Neural progenitor cell (in vitro differentiated cells): ENCODE measurements at places on chromosomes 16 and 17. TPM values are rescaled to one million over a fixed set of nuclear protein-coding genes. Genes with fewer than 3 reads are reported as not detected.

CASKIN1 gene
- 1.6 and 9.0 TPM in 2 replicates for total RNA-seq

EPN2 gene
- total RNA-seq, result 30.5 and 36.2 TPM in 2 replicates

PIRT gene
- not detected in 2 replicates for total RNA-seq

EVPL gene
- total RNA-seq, result not detected in 2 replicates

TBC1D3 gene
- total RNA-seq, result not detected in 2 replicates

MT1M gene
- not detected in 2 replicates for total RNA-seq

FAAP100 gene
- total RNA-seq, result 9.7 and 36.5 TPM in 2 replicates

SPN gene
- total RNA-seq, result 0.02 and 0.25 TPM in 2 replicates

HOXB6 gene
- total RNA-seq, result not detected in 2 replicates

TMEM114 gene
- total RNA-seq, result 1.3 TPM in 1 of 2 replicates, not detected in the other

GAS7 gene
- 2.9 and 3.9 TPM in 2 replicates for total RNA-seq

TEKT5 gene
- total RNA-seq, result 0.07 and 0.50 TPM in 2 replicates

PRKCA gene
- total RNA-seq, result 1.7 and 2.1 TPM in 2 replicates

FBXO39 gene
- not detected in 2 replicates for total RNA-seq

NLRP1 gene
- total RNA-seq, result 29.3 and 88.3 TPM in 2 replicates

PSKH1 gene
- total RNA-seq, result 13.1 and 30.4 TPM in 2 replicates

DYNC1LI2 gene
- 94.3 and 104 TPM in 2 replicates for total RNA-seq

MVD gene
- total RNA-seq, result 12.7 and 53.7 TPM in 2 replicates

DHX8 gene
- total RNA-seq, result 46.8 and 134 TPM in 2 replicates

ZCCHC14 gene
- total RNA-seq, result 10.3 and 11.7 TPM in 2 replicates

LSM12 gene
- total RNA-seq, result 69.6 and 76.7 TPM in 2 replicates

PRRT2 gene
- total RNA-seq, result 23.5 and 71.4 TPM in 2 replicates

DLX4 gene
- 0.53 TPM in 1 of 2 replicates, not detected in the other for total RNA-seq

CYBA gene
- 29.9 and 101 TPM in 2 replicates for total RNA-seq

ZNF597 gene
- 1.4 and 2.2 TPM in 2 replicates for total RNA-seq

CACNA1G gene
- total RNA-seq, result 1.6 and 4.9 TPM in 2 replicates

CD300H gene
- total RNA-seq, result not detected in 2 replicates

RNF135 gene
- 4.2 and 9.8 TPM in 2 replicates for total RNA-seq

DBNDD1 gene
- 5.2 and 19.4 TPM in 2 replicates for total RNA-seq

SDR42E2 gene
- 0.15 TPM in 1 of 2 replicates, not detected in the other for total RNA-seq

CLDN9 gene
- total RNA-seq, result not detected in 2 replicates

MFSD6L gene
- not detected in 2 replicates for total RNA-seq

SMTNL2 gene
- total RNA-seq, result 3.0 and 5.2 TPM in 2 replicates

PLA2G10 gene
- not detected in 2 replicates for total RNA-seq

RASL10B gene
- total RNA-seq, result 4.8 and 14.5 TPM in 2 replicates

RHBDL1 gene
- total RNA-seq, result 0.28 and 5.3 TPM in 2 replicates

C16orf92 gene
- total RNA-seq, result not detected in 2 replicates

ZSCAN10 gene
- total RNA-seq, result 5.4 and 16.2 TPM in 2 replicates

SLC4A1 gene
- total RNA-seq, result not detected in 2 replicates
